Ovary (tissue), 10 donors: ENCODE measurements at places on chromosomes 6 and 20. TPM values are rescaled to one million over a fixed set of nuclear protein-coding genes. Genes with fewer than 3 reads are reported as not detected.
A peak's percentile ranks its signal among the peaks of the same experiment; 100 is the strongest.

DNA sequence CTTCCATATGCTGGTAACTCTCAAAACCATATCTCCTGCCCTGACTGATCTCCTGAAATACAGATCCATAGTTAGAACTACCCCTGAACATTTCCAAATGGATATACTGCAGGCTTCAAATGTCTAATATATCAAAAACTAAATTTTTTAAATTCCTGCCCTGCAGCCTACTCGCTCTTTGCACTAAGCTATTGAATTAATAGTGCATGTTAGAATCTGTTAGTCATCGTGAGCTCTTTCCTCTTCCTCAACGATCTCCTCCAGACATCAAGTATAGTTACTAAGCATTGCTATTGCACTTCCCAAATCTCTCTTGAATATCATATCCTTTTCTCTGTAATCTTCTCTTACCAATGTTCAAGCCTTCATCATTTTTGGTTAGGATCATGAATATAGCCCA is 26.0 kb upstream of the RSPO3 start:
- no peak for DNase-seq

GRCh38 chr6:70423189-70424134 is 10.2 kb downstream of the FAM135A start:
- DNase-seq = no peak

- DNase-seq = no peak
Measured at GRCh38 chr6:7087066-7087465, 20.7 kb upstream of the RREB1 start.

GRCh38 chr6:4172368-4172767 is 37.0 kb upstream of the ECI2 start:
- DNase-seq = no peak

DNA sequence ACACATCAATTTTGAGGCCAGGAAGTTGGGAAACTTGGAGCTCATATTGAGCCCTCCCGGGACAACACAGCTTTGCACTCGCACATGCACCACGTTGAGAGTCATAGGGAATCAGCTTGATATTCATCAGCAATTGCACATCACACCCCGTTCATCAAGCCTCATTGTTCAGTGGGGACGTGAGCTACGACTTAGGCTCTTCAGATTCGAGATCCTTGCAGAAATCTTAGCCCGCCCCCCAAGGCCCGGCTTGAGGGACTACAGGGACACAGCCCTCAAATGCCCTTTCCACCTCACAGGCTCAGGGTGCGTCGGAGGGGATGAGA is 93.0 kb upstream of the MAFB start:
- no peak for DNase-seq

DNA sequence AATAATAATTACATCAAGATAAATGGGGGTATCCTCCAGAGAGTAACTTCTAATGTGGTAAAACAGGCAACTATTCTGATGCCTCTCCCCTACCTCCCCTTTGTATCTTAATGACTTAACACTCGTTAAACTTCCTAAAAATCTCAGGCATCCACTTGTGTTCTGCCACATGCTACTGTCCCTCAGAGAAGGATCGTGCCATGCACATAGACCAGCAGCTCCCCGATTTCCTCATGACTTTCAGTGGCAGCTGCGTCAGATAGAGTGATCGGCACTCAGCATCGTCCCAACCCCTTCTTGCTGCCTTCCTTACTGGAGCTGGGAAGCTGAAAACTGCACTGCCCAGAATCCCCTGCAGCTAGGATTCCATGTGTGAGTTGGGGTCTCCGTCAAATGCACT is 32.1 kb downstream of the RIPOR2 start:
- no peak for DNase-seq

DNA sequence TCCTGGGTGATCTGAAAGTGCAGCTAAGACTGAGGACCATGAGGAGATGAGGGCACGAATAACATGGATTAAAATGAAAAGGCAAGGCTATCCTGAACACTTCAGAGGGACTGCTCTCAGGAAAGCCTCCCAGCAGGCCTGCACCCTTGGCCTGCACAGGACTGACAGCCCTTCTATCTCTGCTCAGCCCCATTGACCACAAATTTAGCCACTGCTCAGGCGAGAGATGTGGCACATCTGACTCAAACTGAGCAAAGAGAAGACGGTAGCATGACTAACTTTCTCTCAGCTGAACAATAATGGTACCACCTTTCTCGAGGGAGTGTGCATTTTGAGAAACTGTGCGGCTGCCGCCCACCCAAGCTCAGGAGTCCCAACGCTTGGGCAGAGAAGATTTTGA is 257.5 kb downstream of the ADGB start:
- DNase-seq = no peak

DNA sequence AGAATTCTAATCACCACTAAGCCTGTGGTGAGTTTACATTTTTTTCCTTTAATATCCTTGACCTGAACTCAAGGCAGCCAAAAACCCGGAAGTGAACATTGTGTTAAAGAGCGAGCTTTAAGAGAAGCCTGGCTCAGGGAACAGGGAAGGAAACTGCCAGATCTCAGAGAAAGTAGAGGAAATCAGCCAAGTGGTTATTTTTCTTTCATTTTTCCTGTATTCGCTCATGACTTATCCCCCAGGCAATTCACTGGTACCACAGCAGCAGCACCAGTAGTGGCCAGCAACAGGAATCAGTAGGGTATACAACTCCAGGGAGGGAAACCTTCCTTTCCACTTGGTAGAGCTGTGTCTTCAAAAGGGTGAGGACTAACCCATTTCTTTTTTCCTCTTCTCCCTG is 89.6 kb upstream of the HMGCLL1 start:
- no peak for DNase-seq

DNA sequence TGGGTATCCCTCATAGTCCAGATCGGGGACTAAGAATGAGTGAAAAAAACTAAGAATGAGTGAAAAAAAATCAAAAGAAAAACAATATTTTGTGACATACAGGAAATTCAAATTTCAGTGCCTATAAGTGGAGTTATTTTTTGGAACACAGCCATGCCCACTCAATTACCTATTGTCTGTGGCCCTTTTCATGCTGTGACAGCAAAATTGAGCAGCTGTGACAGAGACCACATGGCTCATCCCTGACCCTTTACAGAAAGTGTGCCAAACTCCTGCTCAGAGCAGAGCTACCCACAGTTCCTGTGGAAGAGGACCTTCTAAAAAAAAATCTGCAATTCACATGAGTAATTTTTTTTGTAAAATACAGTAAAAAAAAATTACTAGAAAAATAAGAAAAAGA is 1.4 kb downstream of the NCR2 start:
- no peak for DNase-seq

DNA sequence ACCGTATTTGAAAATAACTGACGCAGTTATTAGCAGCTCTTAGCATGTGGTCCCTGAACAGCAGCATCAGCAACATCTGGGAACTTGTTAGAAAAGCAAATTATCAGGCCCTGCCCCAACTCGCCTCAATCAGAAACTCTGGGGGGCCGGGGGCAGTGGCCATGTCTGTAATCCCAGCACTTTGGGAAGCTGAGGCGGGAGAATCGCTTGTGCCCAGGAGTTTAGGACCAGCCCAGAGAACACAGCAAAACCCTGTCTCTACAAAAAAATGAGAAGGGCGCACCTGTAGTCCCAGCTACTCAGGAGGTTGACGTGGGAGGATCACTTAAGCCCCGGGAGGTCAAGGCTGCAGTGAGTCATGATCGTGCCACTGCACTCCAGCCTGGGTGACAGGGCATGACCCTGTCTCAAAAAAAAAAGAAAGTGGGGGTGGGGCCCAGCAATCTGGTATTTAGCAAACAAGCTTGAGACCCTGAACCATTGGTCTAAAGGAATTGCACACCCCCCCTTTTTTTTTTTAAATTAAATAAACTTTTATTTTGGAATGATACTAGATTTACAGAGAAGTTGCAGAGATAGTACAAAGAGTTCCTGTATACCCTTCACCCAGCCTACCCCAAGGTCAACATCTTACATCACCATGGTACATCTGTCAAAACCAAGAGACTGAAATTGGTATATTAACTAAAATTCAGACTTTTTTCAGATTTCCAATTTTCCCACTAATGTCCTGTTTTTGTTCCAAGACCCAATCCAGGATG is 6.7 kb downstream of the SRXN1 start:
- no peak for DNase-seq

DNA sequence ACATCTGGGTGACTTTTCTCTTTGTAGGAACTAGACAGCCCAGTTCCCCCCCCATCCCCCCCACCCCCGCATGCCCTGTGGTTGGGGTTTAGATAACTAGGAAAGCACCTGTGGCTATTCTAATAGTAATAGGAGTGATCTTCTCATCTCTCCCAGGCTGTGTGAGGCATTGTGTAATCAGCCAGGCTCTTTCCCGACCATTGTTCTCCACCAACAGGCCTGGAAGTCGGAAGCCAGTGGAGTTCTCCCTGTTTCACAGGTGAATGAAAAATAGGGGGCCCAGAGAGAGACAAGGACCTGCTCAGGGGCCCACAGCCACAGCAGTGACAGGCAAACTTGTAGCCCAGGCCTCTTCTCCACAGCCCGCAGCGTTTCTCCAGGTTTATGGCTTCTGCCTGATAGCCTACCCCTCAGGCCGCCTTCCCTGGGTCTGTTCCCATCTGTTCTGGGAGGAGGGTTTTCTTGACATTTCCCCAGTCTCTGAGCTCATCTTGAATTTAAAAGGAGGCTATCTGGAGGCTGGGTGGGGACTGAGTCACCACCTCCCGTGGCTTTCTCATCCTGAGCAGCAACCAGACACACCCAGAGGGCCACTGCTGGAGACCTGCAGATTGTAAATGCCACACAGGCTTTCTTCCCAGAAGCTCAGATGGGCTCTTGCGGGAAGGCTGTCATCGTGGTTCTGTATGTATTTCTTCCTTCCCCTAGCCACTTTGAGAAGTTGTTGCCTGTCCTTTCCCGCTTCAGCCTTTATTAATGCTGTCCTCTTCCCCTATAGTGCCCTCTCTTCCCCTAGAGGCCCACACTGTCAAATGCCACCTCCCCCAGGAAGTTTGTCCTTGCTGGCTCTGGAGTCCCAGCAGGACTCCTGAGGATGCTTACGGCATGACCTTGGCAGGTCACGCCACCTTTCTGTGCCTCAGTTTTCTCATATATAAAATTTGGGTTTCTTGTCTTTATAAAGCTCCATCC is 75.9 kb upstream of the MYL9 start:
- no peak for DNase-seq

- peak; percentile 31 for DNase-seq
Measured at GRCh38 chr20:41174373-41174772, 37.0 kb downstream of the PLCG1 start.

DNA sequence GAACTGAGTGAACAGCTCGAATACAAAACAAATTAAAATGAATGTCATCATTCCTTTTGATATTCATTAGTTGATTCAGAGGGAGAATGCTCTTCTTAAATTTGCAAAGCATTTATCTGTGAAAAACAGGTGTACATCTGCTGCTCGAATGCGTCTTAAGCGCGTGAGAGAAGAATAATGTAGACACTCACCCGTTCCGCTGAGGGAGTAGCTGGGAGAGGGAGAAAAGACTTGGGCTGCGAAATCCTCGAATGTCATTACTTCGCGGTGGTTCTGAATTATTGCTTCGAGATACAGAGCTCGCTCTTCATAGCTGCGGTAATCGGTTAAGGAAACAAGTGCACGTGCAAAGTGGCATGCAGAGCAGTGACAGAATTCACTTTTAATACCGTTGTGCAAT is 43.9 kb downstream of the INSM1 start:
- no peak for DNase-seq

DNA sequence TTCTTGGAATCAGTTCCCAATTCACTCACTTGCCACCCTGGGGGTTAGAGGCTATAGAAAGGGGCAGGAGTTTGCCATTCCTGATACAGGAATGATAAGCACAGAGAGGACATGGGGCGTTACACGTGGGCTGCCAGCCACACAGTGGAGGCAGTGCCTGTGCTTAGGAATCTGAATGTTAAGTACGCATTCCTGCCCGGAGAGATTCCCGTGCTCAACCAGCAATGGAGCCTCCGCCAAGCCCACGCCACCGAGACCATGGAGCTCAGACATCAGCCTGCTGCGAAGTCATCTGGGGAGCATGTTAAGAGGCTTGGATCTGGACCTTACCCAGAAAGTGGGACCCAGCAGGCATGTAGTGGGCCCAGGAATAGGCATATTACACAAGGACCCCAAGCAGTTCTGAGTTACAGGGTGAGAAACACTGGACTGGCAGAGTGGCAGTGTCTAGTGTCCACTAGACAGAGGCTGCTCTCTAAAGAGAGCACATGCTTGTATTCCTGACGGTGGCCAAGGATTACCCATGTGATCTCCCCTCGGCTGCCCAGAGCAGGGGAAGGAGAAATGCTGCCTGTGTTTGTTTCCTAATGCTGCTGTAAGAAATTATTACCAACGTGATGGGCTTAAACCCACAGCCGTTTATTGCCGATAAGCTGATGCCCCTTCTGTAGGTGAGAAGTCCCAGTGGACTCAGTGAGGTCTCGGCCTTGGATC is 138.2 kb downstream of the BMP7 start:
- no peak for DNase-seq

DNA sequence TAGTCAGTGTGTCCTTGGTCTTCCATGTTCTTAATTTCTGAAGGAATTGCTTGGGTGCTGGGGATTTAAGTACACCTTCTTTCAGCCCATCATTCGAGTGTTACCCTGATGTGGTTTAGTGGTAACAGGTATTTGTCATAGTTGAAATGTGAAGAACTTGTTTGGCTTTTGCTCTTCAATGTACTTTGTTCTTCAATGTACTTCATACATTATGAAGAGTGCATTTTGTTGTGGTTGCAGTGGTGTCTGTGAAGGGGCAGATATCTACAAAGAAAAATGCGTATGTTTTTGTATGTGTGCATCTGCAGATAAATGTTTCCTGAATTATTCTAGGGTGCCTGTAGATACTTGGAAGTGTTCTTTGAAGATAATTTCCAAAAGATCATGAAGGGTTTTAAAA is 111.2 kb upstream of the SUPT3H start:
- no peak for DNase-seq

DNA sequence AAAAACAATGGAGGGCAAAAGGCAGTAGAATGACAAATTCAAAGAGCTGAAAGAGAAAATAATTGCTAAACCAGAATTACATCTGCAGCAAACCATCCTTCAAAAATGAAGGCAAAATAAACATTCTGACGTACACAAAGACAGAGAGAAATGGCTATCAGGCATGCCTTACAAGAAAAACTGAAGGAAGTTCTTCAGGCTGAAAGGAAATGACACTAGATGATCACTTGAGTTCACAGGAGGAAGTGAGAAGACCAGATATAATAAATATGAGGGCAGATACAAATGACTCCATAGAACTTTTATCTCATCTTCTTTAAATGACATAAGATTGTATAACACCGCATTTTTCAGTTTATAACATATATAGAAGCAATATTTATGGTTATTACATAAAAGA is 30.0 kb downstream of the DZANK1 start:
- DNase-seq = no peak

The GHRH gene
- total RNA-seq = not detected

The PRKN gene
- total RNA-seq = 10.4 TPM

The TMEM151B gene
- not detected for total RNA-seq

The CFAP61 gene
- total RNA-seq = 1.1 TPM

The ANGPT4 gene
- total RNA-seq = 2.0 TPM
